ENCODE measurements at places on chromosomes 6 and 20. TPM values are rescaled to one million over a fixed set of nuclear protein-coding genes. Genes with fewer than 3 reads are reported as not detected.
A peak's percentile ranks its signal among the peaks of the same experiment; 100 is the strongest.

The FAM162B gene
- 5.7 TPM for total RNA-seq

DNA sequence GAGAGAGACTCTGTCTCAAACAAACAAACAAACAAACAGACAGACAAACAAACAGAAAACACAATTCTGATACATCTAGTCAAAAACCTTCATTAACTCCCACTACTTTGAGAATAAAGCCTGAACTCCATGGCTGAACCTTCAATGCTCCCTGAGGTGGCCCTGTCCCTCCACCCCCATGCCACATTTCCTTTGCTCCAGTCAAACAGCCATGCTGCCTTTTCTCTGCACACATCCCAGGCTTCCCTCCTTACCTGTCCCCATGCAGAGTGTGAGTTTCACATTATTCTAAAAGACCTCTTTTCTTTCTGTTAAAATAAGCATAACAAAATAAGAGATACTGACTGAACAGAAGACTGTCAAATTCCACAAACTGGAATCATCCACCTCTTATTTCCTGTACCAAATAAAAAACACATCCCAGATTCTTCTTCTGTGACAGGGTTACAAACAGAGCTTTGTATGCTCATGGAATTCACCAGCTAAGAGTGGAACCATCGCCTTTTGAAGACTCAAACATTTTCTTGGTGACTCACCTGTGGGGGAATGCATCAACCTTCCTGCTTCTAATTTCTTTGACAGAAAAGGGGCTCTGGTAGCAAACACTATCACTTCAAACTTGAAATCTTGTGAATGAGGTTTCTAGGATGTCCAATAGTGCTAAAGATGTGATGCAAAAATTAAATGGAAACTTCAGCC lies 71.0 kb upstream of the SLC22A16 start:
- DNase-seq, result no peak

- no peak for DNase-seq
Observed at GRCh38 chr20:59247731-59248684, 52.4 kb upstream of the EDN3 start.

The KDM1B gene
- total RNA-seq, result 71.5 TPM

DNA sequence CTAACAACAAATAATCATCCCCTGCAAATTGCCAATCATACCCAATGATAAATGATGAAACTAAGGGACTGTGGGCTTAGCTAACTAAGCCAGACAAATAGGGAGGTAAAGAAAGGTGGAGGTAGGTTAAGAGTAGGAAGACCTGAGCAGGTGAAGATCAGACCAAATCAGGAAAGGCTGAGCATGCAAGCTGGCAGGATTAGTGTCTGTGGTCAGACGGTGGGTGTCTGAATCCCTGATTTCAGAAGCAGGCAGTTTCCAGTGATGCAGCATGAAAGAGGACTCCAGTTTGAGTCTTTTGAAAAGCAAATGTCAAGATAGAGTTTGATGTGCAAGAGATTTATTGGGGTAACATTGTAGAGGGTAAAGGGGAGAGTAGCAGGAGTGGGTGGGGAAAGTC lies 181.4 kb upstream of the MYLIP start:
- DNase-seq, result no peak

DNA sequence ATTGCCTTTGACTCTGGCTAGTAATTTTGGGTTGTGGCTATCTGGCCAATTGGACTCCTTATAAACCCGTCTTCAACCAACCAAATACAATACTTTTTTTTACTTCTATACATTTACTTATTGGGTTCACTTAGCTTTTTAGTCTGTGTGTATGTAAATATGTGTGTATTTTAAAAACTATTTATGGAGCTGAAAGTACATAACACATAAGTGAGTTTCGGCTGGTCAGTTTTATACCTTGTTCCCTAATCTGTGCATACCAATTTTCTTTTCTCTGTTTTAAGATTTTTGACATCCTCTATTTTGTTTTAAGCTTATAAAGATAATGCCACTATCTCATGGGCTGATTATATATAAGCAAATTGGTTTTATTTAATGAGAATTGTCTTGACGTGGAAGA lies 129.5 kb downstream of the LRRC1 start:
- no peak for DNase-seq

The BCAS1 gene
- total RNA-seq, result not detected

GRCh38 chr6:110613356-110613755 lies 136.9 kb upstream of the SLC22A16 start:
- DNase-seq, result no peak

DNA sequence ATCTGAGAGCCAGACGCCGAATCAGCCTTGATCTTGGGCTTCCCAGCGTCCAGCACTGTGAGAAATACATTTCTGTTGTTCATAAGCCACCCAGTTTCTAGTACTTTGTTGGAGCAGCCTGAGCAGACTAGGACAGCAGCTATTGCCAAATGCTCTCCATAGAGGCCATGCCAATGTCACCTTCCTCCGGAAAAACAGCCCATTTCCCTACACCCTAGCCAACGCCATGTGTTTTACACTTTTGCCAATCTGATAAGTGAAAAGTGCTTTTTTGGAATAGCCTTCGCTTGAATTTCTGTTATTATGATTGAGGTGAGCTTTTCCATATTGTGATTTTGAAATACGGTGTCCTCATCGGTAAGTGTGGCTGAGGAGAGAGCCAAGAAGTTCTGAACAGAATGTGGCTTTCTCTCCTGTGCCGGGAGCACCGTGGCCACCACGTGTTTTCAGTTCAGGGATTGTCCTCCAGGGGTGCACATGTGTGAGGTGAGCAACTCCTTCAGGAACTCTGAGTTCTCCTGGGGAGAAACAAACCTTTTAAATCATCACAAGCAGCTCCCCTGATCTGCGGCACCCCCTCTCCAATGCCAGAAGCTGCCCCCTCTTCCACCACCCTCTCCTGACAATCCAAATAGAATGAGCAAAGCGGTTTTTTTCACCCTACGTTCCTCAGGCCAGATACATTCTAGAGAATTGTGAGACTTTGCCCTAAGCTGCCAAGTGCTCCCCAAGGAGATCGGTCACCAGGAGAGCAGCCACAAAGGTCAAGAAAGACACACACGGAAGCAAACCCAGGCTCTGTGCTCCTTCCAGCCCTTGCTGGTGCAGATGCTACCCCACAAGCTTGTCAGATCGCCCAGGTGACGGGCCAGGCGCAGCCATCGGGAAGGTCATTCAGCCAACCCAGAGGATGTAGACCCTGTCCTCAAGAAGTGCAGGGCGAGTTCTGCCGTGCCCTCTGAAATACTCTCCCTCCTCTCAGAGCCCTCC lies 36.0 kb downstream of the TAF8 start:
- peak; percentile 67 for DNase-seq

The TSPO2 gene
- not detected for total RNA-seq

The CTAGE9 gene
- total RNA-seq, result 0.75 TPM

DNA sequence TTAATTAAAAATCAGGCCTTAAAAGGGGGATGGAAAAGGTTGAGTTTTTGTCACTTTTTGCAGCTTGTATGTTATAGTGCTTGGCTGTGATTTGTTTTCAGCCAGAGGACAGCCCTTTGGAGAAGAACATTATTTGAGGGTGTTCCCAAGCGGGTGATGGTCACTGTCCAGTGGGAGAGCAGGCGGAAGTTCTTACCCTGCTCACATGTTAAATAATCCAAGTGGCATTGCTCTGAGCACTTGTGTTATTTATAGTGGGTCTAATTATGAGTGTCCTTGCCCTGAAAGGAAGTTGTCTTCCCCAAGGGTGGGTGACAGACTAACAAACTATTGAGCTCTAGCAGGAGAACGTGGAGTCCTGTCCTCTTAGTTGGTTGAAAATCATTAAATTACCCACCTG lies 49.5 kb downstream of the DOK5 start:
- DNase-seq, result no peak
